A172 (cell line): ENCODE measurements at places on chromosomes 11 and 22. TPM values are rescaled to one million over a fixed set of nuclear protein-coding genes. Genes with fewer than 3 reads are reported as not detected.

TEF gene
- 4.4 and 5.9 TPM in 2 replicates for total RNA-seq

SCGB2A2 gene
- not detected in 2 replicates for total RNA-seq

SPON1 gene
- 0.29 TPM in 1 of 2 replicates, not detected in the other for total RNA-seq

ST14 gene
- 0.10 TPM in 1 of 2 replicates, not detected in the other for total RNA-seq
